ENCODE measurements at places on chromosomes 2 and 18.
A peak's percentile ranks its signal among the peaks of the same experiment; 100 is the strongest.

GRCh38 chr2:115652652-115653051 is 1210.2 kb downstream of the DPP10 start:
- H3K4me3 ChIP-seq, result no peak overlapping the region
- DNase-seq, result no peak
- no peaks in the 10 kb centered on the region for H3K36me3 ChIP-seq
- H3K27ac ChIP-seq, result no peak overlapping the region

- H3K36me3 ChIP-seq, result no peaks in the 10 kb centered on the region
- H3K27ac ChIP-seq, result no peak overlapping the region
These were observed 293.1 kb upstream of the ID2 start for GRCh38 chr2:8388781-8389180.

DNA sequence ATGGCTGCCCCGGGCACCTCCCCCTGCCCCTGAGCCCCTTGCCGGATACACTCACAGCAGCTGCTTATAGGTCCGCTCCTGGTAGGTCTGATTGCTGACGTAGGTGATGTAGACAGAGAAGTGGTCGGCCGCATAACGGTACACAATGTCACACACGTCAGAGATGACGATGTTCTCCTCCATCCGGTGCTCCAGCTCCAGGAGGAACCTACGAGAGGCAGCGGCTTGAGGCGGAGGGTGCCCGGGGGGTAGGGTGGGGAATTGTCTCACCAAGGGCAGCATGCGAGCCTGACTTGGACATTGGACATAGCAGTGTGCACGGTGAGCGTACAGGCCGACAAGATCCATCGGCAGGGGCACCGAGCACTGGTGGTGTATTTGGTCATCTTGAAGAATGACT is 22.8 kb downstream of the SNORC start:
- no peak for DNase-seq
- H3K4me1 ChIP-seq, result no peaks in the 10 kb centered on the region
- no peak overlapping the region for H3K4me3 ChIP-seq
- H3K27ac ChIP-seq, result no peak overlapping the region
- no peaks in the 10 kb centered on the region for H3K36me3 ChIP-seq

GRCh38 chr2:28348149-28348567 is 44.5 kb upstream of the FOSL2 start:
- peaks cover 15% of the 10 kb centered on the region for H3K4me1 ChIP-seq
- peak overlapping the region; percentile 69 for H3K27ac ChIP-seq
- no peaks in the 10 kb centered on the region for H3K36me3 ChIP-seq
- peak; percentile 43 for DNase-seq

GRCh38 chr2:176804392-176804791 is 408.2 kb upstream of the HNRNPA3 start:
- H3K4me3 ChIP-seq, result no peak overlapping the region
- no peak for DNase-seq
- no peaks in the 10 kb centered on the region for H3K36me3 ChIP-seq
- peaks cover 2% of the 10 kb centered on the region for H3K27me3 ChIP-seq

- H3K27me3 ChIP-seq, result no peaks in the 10 kb centered on the region
- no peaks in the 10 kb centered on the region for H3K36me3 ChIP-seq
- H3K27ac ChIP-seq, result no peak overlapping the region
- H3K4me1 ChIP-seq, result no peaks in the 10 kb centered on the region
- H3K4me3 ChIP-seq, result no peak overlapping the region
These were observed 70.3 kb downstream of the SCN1A start for GRCh38 chr2:166057370-166058164.
